ENCODE measurements at places on chromosomes 11 and 22.
A peak's percentile ranks its signal among the peaks of the same experiment; 100 is the strongest.

DNA sequence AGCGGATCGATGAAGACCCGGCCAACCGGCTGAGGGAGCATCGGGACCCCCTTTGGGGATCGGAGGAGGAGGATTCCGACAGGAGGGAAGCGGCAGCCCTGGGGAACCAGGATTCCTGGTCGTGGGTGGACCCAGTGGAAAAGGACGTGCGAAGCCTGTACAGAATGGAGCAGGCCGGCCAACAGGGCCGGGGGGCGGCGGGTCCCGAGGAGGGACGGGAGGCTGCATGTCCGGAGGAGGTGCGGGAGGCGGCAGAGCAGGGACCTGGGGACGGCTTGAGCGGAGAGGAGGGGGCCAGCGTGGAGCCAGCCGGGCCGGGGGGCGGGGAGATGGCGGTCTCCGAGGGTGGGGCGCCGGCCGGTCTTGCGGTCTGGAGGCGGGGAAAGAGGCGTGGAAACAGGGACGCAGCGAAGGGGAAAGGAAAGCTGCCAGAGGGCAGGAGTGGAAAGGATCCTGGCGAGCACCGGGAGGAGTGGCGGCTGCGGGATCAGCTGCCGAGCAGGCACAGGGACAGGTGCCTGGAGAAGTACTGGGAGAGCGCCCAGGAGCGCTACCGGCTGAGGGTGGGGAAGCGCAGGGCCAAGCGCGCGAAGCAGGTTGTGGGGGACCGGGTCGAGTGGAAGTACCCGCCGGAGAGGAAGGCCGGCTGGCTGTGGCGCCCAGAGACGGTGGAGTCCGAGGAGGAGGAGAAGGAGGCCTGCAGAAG, at the start of gene ANO5:
TSS of gene ANO5 (plus strand) at position 444 of the 706 bp plus-strand sequence. CDS start 408 bp downstream, outside the sequence.
- H3K4me1 ChIP-seq = peaks cover 3% of the 10 kb centered on the region
- H3K36me3 ChIP-seq = no peaks in the 10 kb centered on the region
- DNase-seq = peak; percentile 40
- peak within 1 kb of the TSS; percentile 81 for H3K27ac ChIP-seq
- peaks cover 9% of the 10 kb centered on the region for H3K27me3 ChIP-seq

DNA sequence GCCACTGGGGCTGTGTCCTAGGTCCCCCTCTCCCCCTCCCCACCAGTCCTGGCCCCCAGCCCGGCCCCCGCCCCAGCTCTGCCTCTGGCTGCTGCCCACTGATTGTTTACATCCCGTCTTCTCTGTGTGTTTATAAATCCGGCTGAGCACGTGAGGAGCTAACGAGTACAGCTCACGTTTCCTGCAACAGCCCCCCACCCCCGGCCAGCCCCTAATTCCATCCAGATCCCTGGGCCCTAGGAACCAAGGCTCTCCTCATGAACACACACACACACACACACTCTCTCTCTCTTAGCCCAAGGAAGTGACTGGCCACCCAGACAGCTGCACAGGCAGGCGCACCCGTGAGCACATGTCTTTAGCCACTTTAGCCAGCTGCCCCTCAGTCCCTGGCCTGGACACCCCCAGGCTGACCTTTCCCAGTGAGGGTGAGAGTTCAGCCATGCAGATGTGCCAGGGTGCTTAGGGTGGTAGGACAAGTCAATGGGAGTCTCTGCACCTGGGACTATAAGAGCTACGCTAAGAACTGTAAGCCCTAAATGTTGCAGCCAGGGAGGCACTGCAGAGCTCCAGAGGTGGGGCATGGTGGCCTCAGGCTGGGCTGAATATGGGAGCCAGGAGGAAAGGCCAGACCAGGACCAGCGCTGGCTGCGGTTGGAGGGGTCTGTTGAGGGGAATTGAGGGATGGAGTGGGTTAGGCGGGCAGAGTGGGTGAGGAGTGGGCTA, 2.9 kb downstream of the CLCF1 start:
- H3K4me3 ChIP-seq = no peak overlapping the region
- DNase-seq = peak; percentile 97
- H3K36me3 ChIP-seq = no peaks in the 10 kb centered on the region
- H3K27ac ChIP-seq = no peak overlapping the region
- H3K4me1 ChIP-seq = peaks cover 44% of the 10 kb centered on the region
- no peaks in the 10 kb centered on the region for H3K27me3 ChIP-seq

GRCh38 chr11:78564490-78565467, 9.9 kb downstream of the NARS2 start:
- no peaks in the 10 kb centered on the region for H3K27me3 ChIP-seq
- no peak overlapping the region for H3K4me3 ChIP-seq
- DNase-seq = no peak
- peaks cover 11% of the 10 kb centered on the region for H3K4me1 ChIP-seq
- no peak overlapping the region for H3K27ac ChIP-seq
- H3K36me3 ChIP-seq = peaks cover 4% of the 10 kb centered on the region

DNA sequence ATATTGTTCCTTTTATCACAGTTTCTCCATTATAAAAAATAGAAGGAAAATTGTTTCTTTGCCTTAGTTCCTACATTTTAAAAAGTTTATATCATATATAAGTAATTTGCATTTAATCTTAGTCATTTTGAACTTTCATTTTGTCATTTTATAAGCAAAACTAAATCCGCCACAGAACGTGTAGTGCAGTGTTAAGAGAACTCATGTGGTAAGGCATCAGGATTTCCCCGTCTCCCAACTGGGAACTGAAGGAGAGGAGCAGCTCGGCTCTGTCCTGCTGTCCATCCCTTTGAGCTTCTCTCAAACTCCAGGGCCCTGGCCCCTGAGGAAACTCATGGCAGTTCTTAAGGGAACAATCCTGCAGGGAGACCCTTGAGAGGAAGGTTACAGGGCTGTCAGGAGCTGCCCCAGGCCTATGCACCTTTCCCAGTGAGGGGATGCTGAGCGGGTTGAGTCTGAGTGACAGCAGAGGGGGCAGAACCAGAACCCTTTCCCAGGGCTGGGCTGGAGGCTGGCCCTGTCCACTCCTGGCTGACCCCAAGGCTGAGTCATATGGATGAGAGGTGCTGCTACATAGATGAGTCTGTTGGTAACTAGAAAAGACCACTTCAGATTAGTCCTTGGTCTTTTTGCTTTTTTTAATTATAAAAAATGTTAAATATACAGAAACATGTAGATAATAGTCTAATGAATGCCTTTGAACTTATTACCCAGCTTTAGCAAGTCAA, 333.1 kb downstream of the TBC1D22A start:
- no peaks in the 10 kb centered on the region for H3K36me3 ChIP-seq
- H3K27ac ChIP-seq = no peak overlapping the region
- H3K27me3 ChIP-seq = no peaks in the 10 kb centered on the region
- peak; percentile 23 for DNase-seq
- no peak overlapping the region for H3K4me3 ChIP-seq
- H3K4me1 ChIP-seq = peaks cover 14% of the 10 kb centered on the region

- H3K4me1 ChIP-seq = peaks cover 6% of the 10 kb centered on the region
- no peaks in the 10 kb centered on the region for H3K27me3 ChIP-seq
- no peak overlapping the region for H3K27ac ChIP-seq
These were observed 17.9 kb downstream of the TUB start for GRCh38 chr11:8098879-8099278.

DNA sequence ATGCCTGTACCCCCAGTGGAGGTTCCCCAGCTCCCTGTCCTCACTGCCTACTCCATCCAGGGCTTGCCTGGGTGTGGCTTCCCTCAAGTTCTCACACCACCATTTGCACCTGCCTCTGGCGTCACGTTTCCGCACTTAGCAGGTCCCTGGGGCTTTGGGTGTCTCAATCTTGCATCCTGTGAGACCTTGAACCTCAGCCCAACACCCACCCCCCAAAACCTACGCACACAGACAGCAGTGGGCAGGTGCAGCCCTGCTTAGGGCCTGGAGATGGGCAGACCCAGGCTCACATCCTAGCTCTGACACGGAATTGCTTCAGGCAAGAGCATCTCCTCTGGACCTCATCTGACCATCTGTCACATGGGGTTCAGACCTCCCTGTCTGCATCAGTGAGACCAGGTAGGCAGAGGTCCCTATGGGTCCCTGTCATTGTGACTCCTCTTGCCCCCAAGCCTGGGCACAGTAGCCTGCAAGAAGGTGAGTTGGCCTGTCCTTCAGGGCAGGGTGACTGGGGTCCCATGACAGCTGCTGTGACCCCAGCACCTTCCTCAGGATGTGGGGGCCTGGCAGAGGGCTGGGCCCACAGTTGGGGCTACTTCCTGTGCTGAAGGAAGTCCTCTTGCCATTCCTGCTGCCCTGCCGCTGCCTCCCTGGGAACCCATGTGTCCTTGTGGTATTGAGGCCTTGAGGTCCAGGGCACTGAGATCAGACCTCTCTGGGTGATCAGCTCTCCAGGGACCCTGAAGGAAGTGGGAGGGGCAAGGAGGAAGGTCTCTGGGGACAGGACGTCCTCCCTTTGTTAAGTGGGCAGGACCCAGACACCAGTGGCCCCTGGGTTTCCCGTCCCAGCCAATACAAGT, 2.0 kb downstream of the SIPA1 start:
- H3K27ac ChIP-seq = peak overlapping the region; percentile 67
- H3K27me3 ChIP-seq = no peaks in the 10 kb centered on the region
- DNase-seq = peak; percentile 26
- H3K4me3 ChIP-seq = no peak overlapping the region
- no peaks in the 10 kb centered on the region for H3K36me3 ChIP-seq
- H3K4me1 ChIP-seq = peaks cover 21% of the 10 kb centered on the region

GRCh38 chr11:134514354-134514951, 102.4 kb upstream of the B3GAT1 start:
- H3K27me3 ChIP-seq = peaks cover 12% of the 10 kb centered on the region
- no peak for DNase-seq
- no peaks in the 10 kb centered on the region for H3K4me1 ChIP-seq
- H3K4me3 ChIP-seq = no peak overlapping the region
- H3K36me3 ChIP-seq = no peaks in the 10 kb centered on the region

GRCh38 chr11:128515086-128515485, 72.3 kb downstream of the ETS1 start:
- peaks cover 3% of the 10 kb centered on the region for H3K36me3 ChIP-seq
- no peaks in the 10 kb centered on the region for H3K27me3 ChIP-seq
- peaks cover 9% of the 10 kb centered on the region for H3K4me1 ChIP-seq

GRCh38 chr11:30143098-30143705, 87.6 kb upstream of the FSHB start:
- H3K27me3 ChIP-seq = no peaks in the 10 kb centered on the region
- no peak overlapping the region for H3K4me3 ChIP-seq
- no peak overlapping the region for H3K27ac ChIP-seq
- no peak for DNase-seq
- H3K36me3 ChIP-seq = no peaks in the 10 kb centered on the region
- H3K4me1 ChIP-seq = no peaks in the 10 kb centered on the region

GRCh38 chr22:45974498-45974897, 2.5 kb downstream of the WNT7B start:
- H3K4me1 ChIP-seq = no peaks in the 10 kb centered on the region
- H3K27me3 ChIP-seq = peaks cover 56% of the 10 kb centered on the region
- no peak overlapping the region for H3K27ac ChIP-seq
- H3K36me3 ChIP-seq = no peaks in the 10 kb centered on the region
- DNase-seq = no peak

- DNase-seq = no peak
- no peak overlapping the region for H3K27ac ChIP-seq
- peaks cover 2% of the 10 kb centered on the region for H3K27me3 ChIP-seq
- no peaks in the 10 kb centered on the region for H3K4me1 ChIP-seq
- no peak overlapping the region for H3K4me3 ChIP-seq
- no peaks in the 10 kb centered on the region for H3K36me3 ChIP-seq
These were observed 445.3 kb downstream of the BRD1 start for GRCh38 chr22:49382451-49382735.

DNA sequence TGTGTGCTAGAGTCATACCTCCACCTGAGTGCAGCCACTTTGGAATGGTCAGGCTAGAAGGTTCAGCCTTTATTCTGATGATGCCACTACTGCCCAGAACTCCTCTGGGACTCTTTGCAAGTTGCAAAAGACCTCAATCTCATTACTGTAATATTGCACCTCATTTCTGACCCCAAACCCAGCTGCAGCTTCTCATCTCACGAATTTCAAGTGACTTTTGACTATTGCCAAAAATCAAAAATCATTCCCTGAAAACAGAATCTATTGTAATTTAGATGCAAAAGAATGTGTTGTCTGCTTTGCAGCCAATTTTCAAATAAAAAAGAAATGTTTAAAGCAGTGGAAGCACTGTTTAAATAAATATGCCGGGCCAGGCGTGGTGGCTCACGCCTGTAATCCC, 25.2 kb downstream of the GVQW3 start:
- no peaks in the 10 kb centered on the region for H3K36me3 ChIP-seq
- H3K27me3 ChIP-seq = no peaks in the 10 kb centered on the region
- no peaks in the 10 kb centered on the region for H3K4me1 ChIP-seq

GRCh38 chr11:132312161-132312560, 941.7 kb downstream of the NTM start:
- H3K27ac ChIP-seq = no peak overlapping the region
- no peaks in the 10 kb centered on the region for H3K36me3 ChIP-seq
- H3K4me1 ChIP-seq = no peaks in the 10 kb centered on the region
- no peak overlapping the region for H3K4me3 ChIP-seq
- no peak for DNase-seq

DNA sequence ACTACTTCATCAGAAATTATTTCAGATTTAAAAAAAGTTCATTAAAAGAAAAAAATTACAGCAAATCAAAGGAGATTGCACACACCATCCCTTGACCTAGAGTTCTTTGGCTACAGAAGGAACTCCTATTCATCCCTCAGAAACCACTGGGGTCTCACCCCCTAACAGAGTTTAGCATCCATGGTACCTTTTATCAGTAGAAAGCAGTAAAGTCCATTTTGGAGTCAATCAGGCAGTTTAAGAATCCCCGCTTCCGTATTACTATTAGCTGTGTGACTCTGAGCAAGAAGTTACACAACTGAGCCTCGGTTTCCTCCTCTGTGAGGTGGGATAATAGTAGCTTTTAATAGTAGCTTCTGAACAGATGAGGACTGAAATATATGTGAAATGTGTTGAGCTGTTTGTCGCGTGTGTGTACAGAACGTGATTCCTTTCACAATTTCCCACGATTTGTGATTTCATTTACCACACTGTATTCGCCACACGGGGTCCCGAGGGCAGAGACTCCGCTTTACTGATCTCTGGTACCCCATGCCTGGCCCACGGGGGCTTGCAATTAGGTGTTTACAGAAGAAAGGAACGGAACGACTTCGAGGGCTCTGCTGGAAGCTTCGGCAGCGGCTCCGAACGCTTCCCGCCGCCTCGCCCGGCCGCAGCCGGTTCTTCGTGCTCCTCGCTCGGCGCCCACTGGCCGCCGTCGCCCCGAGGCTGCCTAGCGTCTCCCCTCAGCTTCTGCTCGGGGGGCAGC, 72.5 kb upstream of the ZBED5 start:
- DNase-seq = peak; percentile 71
- peak overlapping the region; percentile 59 for H3K4me3 ChIP-seq
- no peaks in the 10 kb centered on the region for H3K4me1 ChIP-seq
- H3K27ac ChIP-seq = peak overlapping the region; percentile 94
- no peaks in the 10 kb centered on the region for H3K36me3 ChIP-seq

DNA sequence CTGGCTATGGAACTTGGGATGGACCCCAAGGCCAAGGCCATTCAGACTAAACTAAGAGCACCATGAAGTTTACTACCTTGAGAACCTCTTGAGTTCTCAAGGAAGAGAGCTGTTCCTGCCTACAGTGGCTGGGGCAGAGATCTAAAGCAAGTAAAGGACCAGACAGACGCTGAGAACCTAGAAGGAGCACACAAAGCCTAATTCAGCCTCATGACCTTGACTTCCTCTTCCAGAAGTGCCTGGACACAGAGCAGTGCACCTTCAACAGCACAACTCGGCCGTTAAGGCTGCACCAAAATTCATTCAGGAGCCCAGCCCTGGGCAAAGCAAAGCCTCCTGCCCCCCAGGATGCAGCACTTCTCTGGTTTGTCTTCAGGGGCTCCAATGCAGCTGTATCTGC, 82.9 kb upstream of the AKIP1 start:
- H3K36me3 ChIP-seq = peaks cover 5% of the 10 kb centered on the region
- H3K4me1 ChIP-seq = peaks cover 9% of the 10 kb centered on the region
- H3K4me3 ChIP-seq = no peak overlapping the region
- H3K27me3 ChIP-seq = no peaks in the 10 kb centered on the region
- no peak for DNase-seq

- peaks cover 6% of the 10 kb centered on the region for H3K4me1 ChIP-seq
- no peak for DNase-seq
- no peak overlapping the region for H3K27ac ChIP-seq
- H3K27me3 ChIP-seq = no peaks in the 10 kb centered on the region
These were observed 175.2 kb downstream of the DBX1 start for GRCh38 chr11:19985111-19985510.
